Activated CD8-positive, alpha-beta memory T cell treated with anti-CD3 and anti-CD28 coated beads for 4 hours (primary cell): ENCODE measurements at places on chromosomes 2 and 18.

DNA sequence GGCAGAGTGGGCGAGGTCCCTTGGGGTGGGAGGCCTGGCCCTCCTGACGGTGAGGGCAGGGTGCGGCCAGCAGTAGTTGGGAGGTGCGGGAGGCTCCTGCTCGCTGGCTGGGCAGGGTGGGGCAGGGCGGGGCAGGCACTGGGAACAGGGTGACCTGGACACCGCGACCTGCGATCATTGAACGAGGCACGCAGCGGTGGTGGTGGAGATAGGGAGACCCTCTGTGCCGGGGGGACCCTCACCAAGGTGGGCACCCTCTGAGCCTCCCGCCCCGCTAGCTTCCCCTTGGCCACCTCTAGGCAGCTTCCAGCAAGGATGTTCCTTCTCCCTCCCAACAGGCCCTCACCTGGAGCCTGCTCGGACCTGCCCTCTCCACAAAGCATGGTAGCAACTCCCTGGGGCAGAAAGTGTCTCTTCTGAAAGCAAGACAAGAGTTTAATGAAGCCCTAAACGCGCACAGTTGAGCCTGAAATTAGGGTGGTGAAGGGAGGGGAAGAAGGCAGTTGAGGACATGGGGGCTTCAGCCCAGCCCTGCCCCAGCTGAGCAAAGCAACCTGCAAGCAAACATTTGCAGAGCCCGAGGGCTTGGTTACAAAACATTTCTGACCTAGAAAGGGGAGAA lies 15.4 kb upstream of the FOSL2 start:
- no peak for DNase-seq

DNA sequence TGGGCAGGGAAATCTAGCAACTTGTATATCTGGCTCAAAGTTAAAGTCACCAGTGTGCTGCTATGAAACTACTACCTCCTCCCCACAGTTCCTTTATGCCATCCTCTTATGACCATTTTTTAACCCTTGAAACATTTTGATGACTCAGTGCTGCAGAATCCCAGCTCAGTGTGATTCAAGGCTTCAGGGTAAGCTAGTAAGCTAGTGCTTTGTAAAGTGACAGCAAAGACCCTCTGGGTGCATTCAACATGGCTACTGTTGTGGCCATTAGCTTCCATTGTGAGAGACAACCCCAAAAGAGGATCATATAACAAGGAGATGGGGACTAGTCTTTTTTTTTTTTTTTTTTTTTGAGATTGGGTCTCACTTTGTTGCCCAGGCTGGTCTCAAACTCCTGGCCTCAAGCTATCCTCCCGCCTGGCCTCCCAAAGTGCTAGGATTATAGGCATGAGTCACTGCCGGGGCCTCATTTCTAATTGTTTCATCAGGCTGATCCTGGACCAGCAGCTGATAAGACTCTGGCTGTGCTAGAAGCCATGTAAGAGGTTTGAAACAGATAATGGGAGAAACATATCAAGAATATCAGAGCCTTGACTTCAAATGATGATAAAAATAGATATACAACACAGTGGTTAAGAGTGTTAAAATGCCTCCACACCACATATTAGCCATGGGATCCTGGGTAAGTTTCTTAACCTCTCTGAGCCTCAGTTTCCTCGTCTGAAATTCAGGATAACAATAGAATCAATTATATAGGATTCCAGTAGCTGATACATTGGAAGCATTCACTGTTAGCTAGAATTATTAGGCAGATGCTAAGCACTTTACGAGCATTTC lies 65.7 kb upstream of the RTN4 start:
- no peak for DNase-seq

- DNase-seq = no peak
These were observed 38.0 kb upstream of the TACR1 start for GRCh38 chr2:75237296-75237695.

DNA sequence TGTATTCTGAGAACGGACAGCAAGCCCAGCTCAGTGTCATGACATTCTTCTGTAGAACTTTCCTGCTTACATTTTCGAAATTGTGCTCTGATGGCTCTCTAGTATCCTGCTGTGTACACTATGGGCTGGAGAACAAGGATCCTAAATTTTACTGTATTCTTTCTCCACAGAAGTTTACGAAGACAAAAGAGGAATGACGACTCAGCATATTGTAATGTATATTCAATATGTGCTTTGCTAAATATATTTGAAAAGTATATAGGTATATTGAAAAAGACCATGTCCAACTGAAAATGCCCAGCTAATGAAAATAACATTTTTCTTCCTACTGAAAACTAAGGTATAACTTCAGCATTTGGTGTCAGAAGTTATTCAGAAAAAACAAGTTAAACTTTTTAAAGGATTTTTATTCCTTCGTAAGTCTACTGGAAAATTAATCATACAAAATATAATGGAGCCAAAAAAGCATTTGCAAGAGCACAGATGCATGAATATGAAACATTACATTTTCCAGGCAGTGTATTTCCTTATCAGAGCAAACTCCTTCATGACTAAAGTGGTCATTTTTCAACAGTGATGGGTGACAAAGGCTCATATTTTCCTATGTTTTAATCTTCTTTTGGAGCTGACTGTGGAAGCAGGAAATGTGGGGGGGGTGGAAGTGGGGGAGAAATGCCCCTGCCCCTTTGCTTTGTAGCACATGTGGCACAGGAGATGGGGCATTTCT lies 143.8 kb upstream of the THUMPD2 start:
- no peak for DNase-seq

DNA sequence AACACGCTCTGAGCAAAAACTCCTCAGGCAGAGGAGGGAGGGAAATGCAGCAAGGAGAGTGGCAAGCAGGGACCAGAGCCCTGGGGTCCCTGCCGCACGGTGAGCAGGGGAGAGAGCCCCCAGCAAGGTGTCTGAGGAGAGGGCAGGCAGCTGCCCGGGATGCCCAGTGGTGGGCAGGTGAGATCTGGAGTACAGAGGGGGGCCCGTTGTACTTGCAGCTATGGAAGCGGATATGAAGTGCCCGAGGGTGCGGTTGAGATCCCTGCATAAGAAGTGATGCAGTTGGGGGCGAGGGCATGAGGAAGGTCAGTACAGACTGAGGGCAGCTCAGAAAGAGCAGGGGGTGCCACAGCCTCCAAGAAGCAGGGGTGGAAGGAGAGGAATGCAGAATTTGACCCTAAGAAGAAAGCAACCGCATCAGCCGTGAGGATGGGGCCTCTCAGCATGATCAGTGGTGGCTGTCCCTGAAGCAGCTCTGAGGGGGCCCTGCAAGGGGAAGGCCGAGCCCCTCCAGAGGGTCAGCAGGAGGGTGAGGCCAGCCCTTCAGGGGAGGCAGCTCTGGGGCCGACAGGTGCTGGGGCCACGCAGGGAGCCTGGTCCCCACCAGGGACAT lies 29.4 kb downstream of the MTERF4 start:
- no peak for DNase-seq

- no peak for DNase-seq
These were observed 458.8 kb downstream of the SETBP1 start for GRCh38 chr18:45139478-45139877.

- DNase-seq = no peak
These were observed 40.0 kb upstream of the NCKAP5 start for GRCh38 chr2:133608291-133608690.

DNA sequence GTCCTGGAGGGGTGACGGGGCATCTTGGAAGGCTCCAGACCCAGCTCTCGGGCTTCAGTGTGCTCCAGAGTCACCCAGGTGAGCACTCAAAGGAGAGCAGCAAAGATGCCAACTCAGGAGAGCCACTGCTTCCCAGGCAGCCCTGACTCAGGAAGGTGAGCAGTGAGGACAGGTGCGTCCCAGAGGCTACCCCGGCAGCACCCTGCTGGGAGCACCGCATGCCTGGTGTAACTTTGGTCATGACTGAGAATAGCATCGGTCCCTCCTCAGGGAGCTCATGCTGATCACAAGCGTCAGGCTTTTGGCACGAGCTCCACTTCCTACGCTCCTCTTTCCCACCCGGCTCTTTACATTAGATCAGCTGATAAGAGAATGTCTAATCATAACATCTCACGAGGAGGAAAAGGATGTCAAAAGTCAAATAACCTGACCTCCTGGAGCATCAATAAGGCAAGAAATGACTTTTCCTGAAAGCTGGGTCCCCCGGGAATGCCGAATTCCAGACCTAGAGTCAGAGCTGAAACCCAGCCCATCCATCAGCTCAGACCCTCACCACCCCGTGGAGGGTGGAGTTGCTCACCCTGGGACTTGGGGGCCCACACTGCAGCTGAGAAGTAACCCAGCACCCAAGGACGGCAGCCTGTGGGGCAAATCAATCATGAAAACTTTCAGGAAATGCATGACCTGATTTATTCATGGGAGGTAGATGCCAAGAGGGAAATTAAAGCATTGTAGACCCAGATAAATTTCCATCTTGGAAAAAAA lies 248.8 kb downstream of the ACKR3 start:
- no peak for DNase-seq

DNA sequence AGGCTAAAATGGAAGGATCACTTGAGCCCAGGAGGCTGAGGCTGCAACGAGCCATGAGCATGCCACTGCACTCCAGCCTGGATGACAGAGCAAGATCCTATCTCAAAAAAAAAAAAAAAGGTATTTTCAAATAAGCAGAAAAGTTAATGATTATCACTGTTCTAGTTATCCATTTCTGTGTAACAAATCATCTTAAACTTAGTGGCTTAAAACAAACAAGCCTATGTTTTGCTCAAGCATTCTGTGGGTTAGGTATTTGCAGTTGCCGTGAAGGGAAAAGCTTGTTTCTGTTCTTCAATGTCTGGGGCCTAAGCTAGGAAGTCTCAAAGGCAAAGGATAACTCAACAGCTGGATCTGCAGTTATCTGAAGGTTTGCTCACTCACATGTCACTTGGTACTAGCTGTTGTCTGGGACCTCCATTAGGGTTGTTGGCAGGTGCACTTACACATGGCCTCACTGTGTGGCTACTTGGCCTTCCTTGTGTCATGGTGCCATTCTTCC lies 14.1 kb downstream of the MFF start:
- DNase-seq = no peak

DNA sequence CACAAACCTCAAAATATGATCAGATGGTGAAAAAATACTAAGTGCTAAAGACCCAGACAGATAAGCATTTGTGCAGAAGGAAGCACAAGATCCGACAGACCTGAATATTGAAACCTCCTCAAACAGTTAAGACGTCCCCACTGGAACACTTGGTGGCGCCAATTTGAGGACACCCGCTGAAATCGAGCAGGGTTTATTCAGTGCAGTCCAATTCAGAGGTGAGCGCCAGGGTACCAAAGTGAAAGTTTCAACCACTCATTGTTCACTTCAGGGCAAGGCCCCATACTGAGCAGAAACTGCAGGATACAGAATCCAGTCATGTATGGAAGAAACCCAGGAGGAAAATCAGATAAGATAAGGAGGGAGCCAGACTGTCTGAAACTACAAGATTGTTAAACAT lies 417.6 kb downstream of the LRRTM4 start:
- DNase-seq = no peak

DNA sequence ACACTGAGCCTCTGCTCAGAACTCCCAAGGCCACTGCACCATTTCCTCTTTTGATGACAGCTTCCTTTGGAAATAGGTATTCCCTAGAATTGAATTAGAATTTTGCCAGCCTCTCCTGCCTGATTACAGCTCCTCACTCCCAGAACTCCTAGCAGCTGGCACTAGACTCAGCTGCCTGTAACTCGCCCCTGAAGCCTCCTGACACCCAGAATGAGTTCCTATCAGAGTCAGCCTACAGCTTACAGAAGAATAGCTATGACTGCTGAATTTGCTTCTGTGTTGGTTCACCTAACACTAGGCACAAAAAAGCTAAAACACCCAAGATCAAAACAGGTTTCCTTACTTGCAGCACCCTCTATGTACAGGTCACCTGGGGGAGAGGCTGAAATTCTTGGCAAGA lies 108.2 kb upstream of the PTPRM start:
- no peak for DNase-seq

DNA sequence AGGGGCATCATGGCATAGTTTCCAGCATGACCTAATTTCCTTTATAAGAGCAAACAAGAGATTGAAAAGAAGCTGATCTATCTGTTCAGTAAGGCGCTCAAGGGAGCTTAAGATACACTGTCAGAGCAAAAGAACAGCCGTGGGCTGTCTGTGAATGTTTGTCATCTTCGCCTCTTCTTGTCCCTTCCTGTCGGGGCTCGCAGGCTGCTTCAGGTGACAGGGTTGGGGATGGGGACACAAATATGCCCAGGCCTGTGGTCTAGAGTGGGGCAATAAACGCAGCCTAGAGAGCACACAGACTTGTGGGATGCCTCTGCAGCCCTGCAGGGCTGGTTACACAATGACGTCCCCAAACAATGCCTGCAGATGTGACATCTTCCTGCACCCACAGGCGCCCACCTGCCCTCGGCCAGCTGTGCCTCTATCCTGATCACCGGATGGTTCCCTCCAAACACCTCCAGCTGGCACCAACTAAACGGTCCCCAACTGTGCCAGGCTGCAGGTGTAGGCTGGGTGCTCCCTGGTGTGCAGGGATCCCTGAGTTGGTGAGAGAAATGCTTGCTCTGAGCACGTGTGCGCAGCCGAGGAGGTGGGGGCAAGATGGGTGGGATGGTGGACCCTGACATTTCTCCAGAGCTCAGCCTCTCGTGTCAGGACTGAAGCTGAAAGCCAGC lies 72.8 kb downstream of the EDAR start:
- no peak for DNase-seq

- DNase-seq = no peak
These were observed 29.1 kb downstream of the DRC1 start for GRCh38 chr2:26430826-26431225.

- no peak for DNase-seq
These were observed 56.8 kb downstream of the SLC4A10 start for GRCh38 chr2:161681046-161681445.

DNA sequence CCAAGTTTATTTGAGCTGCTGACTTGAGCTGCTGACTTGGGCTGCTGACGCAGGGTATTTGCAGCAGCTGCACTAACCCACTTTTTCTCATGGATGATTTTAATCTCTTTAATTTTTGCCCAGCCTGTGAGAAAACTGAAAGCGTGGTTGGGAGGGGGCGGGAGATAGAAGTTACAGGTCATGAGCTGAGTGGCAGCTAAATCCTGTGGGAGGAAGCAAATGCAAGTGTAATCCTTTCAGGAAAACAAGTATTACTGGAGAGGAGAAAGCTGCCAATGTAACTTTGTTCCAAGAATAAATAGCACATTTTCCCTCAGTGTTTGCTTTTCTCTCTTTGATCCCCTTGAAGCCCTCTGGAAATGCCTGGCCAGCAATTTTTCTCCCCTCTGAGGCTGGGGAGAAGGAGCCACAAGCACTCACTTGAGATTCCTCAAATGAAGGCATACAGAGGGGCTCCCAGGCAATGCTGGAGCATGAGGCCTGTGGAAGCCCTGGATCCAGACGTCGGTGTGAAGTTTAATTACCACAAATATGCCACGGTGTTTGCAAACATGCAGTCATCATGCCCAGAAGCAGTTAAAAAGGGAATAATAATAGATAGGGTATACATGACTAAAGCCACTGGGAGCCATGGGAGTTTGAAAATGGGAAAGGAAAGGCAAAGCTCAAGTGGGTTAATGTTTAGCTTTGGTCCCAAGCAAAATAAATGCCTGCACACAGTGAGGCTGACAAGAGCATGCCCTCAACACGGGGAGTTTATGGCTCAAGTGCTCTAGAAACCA lies 10.4 kb upstream of the EVA1A start:
- no peak for DNase-seq

DNA sequence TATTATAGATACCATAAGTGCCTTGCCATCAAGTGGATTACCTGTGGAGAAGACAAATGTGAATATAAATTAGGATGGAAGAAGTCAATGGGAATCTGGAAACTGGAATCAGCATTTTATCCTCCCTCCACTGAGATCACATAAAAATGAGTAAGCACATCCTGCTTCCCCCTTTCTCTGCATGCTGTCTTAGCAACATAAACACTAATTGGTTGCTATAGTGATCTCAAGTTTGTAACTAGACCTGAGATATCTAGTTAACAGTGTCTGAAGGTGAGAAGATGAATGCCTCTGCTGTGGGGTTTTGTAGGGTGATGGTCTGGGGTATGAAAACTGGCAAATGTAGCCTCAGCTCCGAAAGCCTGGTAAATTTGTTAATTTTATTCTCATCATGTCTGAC lies 1357.5 kb upstream of the CELF4 start:
- no peak for DNase-seq
